Astrocyte of the cerebellum (primary cell): ENCODE measurements at places on chromosomes 3 and 15.

DNA sequence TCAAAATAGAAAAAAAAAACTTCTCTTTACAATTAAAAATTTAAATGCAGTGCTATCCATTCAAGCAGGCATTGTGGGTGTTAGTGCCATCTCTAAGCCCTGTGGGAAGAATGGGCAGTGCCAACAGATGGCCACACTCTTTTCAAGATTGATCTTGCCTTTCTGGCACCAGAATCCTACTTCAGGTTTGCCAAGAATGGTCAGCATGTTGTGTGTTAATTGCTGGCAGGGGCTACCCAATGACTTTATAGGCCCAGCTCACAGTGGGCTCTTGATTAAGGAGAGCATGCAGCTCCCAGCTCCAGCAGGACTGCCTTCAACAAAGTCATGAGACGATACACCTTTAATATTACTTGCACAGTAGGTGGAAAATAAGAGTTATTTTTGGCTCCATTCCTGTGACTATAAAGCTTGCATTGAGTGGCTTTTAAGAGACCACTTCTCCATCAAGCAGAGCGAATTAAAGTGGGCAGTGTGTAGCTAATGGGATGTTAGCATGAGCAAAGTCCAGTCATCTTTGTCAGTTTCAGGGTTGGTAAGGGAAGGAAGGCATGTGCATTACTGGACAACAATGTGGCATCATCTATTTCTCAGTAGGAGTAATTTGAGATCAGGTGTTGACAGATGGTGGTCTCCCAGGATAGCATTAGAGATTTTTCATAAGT is 476.8 kb downstream of the C3orf38 start:
- DNase-seq, result no peak

GRCh38 chr3:65596571-65597225 is 442.0 kb downstream of the MAGI1 start:
- no peak for DNase-seq

GRCh38 chr15:37794947-37795346 is 139.5 kb upstream of the TMCO5A start:
- no peak for DNase-seq

DNA sequence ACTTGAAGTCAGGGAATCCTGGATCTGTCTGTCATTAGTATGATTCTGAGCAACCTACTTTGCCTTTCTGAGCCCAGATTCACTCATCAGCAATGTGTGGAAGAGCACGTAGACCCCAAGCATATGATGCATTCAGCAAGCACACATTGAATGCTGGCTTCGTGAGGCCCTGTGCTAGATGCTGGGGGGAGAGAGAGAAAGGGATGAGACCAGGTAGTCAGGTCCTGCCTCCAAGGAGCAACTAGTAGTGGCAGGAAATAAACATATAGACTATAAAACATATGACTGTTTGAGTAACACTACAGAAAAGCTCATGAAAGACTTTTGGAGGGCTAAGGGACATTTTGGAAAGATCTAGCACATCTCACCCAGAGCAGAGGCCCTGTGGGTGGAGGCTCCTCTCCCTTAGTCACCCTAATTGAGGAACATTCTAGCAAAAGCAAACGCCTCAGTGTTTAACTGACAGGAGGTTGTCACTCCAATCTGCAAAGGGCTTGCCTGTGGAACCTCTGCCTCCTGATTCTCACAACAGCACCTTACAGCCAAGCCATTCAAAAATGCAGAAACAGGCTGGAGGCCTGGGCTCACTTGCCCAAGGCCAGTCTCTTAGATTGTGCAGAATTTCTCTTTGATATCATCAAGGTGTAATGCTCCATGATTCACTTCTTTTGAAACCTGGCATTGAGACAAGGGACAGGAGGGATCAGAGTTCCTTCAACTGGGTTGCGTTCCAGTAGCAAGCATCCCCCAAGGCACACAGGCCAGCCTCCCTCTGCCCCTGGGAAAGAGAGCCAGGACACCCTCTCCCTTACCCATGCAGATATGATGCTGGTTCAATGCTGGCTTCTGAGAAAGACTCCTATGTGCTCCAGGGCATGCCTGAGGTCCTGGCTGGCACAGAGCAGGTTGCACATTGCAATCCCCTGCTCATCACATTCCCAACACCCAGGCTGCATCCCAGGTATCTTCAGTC is 26.1 kb downstream of the STARD5 start:
- no peak for DNase-seq

GRCh38 chr3:41518626-41519025 is 319.3 kb downstream of the CTNNB1 start:
- DNase-seq, result no peak

DNA sequence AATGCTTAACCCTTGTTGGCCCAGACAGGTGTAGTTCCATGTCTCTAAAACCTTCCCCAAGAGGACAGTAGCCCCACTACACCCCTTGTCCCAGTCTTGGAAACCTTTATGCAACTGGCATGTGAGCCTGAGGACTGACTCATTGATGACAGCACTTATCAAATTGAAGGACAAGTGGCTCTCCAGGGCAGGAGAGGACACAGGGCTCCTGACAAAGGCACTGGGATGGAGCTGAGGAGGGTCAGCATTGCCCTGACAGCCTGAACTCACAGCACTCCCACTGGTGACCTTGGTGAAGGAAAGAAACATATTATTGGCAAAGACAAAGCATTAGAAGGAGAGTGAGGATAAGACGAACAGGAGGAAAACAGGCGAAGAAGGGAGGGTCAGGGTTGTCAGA is 139.9 kb downstream of the EPHB1 start:
- DNase-seq, result no peak

- DNase-seq, result peak; percentile 75
Measured at GRCh38 chr15:44712346-44713005, 1.2 kb downstream of the B2M start.

- DNase-seq, result no peak
Measured at GRCh38 chr15:73153024-73153423, 100.8 kb downstream of the NEO1 start.

GRCh38 chr3:8841472-8841871 is 72.1 kb upstream of the OXTR start:
- no peak for DNase-seq

GRCh38 chr15:67023517-67024313 is 41.7 kb upstream of the SMAD3 start:
- no peak for DNase-seq

DNA sequence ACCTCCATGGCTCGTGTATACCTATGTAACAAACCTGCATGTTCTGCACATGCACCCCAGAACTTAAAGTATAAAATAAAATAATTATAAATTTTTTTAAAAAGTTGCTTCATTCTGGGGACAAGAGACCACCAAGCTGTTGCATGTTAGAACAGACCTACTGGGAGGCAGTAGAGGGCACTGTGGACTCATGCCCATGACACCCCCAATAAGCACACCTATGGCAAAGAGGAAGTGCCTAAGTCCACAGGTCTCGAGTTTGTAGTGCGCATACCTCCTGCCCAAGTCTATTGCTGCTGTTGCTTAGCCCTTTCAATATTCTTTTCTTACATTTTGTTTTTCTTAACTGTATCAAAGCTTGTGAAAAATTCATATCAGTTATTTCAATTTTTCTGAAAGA is 267.9 kb upstream of the THBS1 start:
- no peak for DNase-seq

GRCh38 chr3:180617049-180617448 is 15.1 kb downstream of the TTC14 start:
- no peak for DNase-seq

DNA sequence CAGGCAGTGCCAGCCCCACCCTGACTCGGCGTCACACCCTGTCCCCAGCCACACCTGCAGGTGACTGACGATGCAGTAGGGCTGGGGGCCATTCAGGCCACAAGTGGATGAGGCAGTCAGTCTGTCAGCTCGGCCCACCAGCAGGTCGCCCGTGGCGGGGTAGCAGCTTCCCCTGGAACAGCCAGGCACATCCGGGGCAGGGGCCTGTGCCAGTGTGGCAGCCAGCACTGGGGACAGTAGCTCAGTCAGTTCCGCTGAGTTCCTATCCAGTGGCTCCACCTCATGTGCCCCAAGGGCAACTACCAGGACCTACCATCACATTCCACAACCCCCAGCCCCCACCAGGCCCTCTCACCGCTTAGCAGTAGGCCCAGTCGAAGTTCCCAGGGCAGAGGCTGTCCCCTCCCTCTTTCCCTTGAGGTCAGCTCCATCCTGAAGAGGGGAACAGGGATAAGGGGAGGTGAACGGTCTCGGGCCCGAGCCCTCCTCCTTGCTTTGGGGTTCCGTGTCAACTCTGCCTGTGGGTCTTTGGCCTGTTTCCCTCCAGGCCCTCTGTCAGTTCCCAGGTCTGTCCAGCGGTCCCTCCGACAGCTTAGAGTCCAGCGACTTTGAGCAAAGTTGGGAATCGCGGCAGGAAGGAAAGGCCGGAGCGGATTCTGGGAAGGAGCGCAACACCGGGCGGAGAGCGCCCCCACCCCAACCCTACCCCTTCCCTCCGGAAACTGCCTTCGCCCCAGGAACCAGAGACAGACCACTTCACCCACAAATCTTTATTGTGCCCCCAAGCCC is at the start of gene LAMB2:
Gene LAMB2 (minus strand): TSS at position 614 of the 789 bp plus-strand sequence. CDS start 183 bp downstream, at position 431.
- peak; percentile 37 for DNase-seq

DNA sequence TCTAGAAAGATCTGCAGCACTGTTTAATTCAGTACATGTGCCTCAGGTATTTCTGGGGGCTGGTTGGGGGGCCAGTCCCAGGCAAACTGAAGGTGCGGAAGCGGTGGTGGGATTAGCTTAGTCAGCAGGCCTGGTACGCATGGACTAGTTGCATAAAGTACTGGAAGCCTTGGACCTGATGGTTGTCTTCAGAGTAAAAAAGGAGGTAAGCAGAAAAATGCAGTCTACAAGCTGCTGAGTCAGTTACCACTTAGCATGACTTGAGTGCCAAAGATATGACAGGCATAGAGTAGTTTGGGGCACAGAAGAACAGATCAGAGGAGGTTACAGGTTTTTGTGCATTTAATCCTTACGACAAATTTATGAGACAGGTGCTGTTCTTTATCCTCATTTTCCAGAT is 19.9 kb upstream of the GOLGA8J start:
- DNase-seq, result no peak

GRCh38 chr3:29576675-29577074 is 295.8 kb downstream of the RBMS3 start:
- DNase-seq, result no peak

- no peak for DNase-seq
Measured at GRCh38 chr3:4774531-4774930, 204.7 kb upstream of the BHLHE40 start.

- no peak for DNase-seq
Measured at GRCh38 chr3:11143476-11143875, 10.8 kb upstream of the HRH1 start.

DNA sequence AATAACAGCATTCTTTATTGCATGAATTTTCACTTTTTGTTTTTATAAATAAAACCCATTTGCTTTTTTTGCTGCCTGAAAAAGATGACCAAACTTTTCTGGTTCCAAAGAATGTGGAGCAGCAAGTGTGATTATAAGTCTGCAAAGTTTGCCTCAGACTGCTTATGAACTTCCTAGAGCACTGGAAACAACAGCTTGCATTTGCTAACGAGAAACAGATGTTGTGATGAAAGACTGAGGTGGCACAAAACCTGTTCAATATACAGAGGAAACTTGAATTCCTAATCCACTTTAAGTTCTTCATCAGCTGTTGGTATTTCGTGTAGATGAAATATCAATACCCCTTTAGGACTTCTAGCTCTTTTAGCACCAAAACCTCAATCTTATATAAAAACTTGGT is 9.3 kb downstream of the ZPLD1 start:
- DNase-seq, result peak; percentile 49

DNA sequence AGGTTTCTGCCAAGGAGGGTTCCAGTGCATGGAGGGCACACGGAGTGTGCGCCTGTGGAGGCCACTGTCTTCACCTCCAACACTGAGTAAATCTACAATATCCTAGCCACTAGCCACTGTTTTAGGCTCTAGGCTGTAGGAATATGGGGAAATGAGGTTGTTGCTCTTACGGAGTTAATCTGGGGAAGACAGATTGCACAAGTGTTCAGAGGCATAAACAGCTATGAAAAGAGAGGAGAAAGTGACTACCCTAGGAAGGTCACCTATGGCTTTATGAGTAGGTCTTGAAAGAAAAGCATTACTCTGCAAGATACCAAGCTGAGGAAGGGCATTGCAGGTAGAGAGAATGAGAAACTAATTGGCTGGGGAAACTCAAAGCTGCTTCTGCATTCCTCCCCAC is 85.7 kb downstream of the CYP19A1 start:
- no peak for DNase-seq

GRCh38 chr3:194596906-194597305 is 36.3 kb downstream of the TMEM44 start:
- no peak for DNase-seq

DNA sequence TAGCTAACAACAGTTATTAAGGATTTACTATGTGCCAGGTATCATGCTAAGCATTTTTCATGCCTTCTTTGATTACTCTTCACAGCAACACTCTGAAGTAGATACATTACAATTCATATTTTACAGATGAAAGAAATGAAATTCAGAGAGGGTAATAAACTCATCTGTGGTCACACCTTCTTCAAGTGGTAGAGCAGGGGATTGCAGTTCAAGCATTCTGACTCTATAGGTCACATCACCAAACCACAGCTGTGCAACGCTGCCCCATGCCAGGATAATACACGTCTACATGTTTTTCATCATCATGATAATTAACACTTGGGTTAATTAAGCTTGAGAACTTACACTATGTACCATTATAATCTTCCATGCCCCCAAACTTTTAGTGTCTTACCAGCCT is 98.5 kb downstream of the LRRC3B start:
- no peak for DNase-seq

DNA sequence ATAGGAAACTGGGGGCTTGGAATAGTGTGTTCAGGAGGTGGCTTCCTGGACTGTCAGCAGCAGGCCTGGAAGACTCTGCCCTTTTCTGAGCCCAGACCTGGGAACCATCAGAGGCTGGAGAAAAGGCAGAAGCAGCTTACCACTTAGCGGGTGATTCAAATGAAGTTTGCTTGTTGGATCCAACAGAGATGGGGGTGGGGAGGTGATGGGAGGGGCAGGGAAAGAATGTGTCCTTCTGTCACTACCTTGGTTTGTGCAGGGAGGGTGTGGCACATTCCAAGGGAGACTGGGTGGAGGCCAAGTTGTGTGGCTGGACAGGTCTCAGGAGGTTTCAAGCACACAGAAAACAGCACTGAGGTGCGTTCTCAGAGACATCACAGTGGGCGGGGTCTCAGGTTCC is 58.8 kb downstream of the TRAK1 start:
- DNase-seq, result no peak

- DNase-seq, result no peak
Measured at GRCh38 chr3:128787256-128788253, 61.6 kb downstream of the RAB7A start.

- no peak for DNase-seq
Measured at GRCh38 chr3:11436775-11437174, 164.6 kb downstream of the ATG7 start.

DNA sequence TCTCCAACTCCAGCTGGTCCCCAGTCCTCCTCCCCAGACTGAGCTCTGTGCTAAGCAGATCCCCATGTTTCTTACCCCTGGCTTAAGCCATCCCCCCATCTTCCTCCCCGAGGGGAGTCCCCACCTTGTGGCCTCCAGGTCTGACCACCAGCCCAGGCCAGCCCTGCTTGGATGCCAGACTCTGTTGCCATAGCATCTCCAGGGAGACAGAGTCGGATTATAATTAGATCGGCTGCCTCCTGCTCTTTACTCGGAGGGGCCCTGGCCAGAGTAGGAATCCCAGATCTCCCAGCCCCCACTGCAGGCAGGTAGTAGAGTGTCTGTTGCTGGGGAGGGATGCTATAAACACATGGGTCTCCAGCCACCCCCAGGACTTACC is 2.4 kb downstream of the KLHDC8B start:
- no peak for DNase-seq
